ENCODE measurements at places on chromosomes 2 and 18. TPM values are rescaled to one million over a fixed set of nuclear protein-coding genes. Genes with fewer than 3 reads are reported as not detected.

Gene ADAM23
- 19.2 TPM for total RNA-seq

DNA sequence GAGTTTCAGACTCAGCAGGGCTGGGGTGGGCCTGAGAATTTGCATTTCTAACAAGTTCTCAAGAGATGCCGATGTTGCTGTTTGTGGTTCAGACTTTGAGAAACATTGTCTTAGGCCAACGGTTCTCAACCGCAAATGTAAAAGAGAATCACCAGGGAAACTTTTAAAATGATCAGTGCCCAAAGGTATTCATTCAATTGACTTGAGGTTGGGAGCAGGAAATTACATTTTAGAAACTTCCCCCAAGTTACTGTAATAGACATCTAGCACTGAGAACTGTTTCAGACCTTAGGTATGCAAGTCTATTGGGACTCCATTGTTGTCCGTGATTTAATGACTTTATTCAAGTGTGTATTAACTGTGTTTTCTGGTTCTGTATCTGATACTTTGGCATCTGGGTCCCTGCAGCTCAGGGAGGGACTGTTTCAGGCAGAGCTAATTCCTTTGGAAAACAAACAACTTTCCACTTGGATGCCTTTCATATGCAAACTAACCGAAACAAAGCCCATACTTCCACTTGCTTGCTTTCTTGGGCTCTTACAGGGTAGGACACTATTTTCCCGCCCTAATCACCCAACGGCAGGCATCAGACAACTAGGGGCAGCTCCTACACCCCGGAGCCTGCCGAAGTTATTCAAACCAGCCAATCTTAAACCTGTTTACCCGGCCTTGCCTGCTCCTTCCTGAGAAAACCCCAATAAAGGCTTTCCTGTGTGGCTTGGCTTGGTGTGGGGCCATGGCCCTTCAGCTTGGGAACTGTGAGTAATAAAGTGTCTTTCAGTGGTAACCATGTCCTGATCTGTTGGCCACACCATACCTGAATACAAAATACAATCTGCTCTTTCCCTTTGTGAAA lies 97.6 kb downstream of the POLE4 start:
- no peak for DNase-seq
- no peaks in the 10 kb centered on the region for H3K36me3 ChIP-seq
- H3K4me1 ChIP-seq: no peaks in the 10 kb centered on the region
- H3K27ac ChIP-seq: no peak overlapping the region
- H3K27me3 ChIP-seq: peaks cover 1% of the 10 kb centered on the region

DNA sequence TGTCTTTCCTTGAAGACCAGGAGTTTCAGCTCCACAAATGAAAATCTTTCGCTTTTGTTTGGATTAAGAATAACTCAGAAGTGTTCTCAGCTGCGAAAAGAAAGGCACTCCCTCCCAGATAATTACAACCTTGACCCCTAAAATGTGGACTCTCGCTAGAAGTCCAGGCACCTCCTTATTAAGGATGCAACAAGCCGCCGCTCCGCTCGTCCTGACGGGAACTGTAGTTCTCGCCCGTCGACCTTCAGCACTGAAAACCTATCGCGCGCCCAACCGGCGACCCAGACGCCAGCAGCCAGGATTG lies 559 bp downstream of the IMMT start:
- H3K36me3 ChIP-seq: peaks cover 2% of the 10 kb centered on the region
- DNase-seq: no peak
- H3K4me3 ChIP-seq: peak overlapping the region; percentile 82
- peaks cover 56% of the 10 kb centered on the region for H3K4me1 ChIP-seq

GRCh38 chr2:226953206-226953605 lies 117.4 kb downstream of the RHBDD1 start:
- DNase-seq: no peak
- peaks cover 3% of the 10 kb centered on the region for H3K36me3 ChIP-seq
- no peak overlapping the region for H3K4me3 ChIP-seq
- no peaks in the 10 kb centered on the region for H3K27me3 ChIP-seq
- H3K27ac ChIP-seq: no peak overlapping the region
- no peaks in the 10 kb centered on the region for H3K4me1 ChIP-seq

Gene SKA1
- total RNA-seq: 4.3 TPM

GRCh38 chr2:236498369-236498768 lies 71.3 kb upstream of the ACKR3 start:
- no peaks in the 10 kb centered on the region for H3K36me3 ChIP-seq
- H3K27ac ChIP-seq: no peak overlapping the region
- no peak overlapping the region for H3K4me3 ChIP-seq
- no peaks in the 10 kb centered on the region for H3K27me3 ChIP-seq

Gene MRPL30
- 20.7 TPM for total RNA-seq

- peaks cover 9% of the 10 kb centered on the region for H3K27me3 ChIP-seq
- H3K4me3 ChIP-seq: no peak overlapping the region
- H3K36me3 ChIP-seq: no peaks in the 10 kb centered on the region
- peaks cover 6% of the 10 kb centered on the region for H3K4me1 ChIP-seq
- no peak for DNase-seq
Measured at GRCh38 chr2:218186355-218186766, 19.6 kb upstream of the CXCR1 start.

GRCh38 chr2:152930501-152930900 lies 212.1 kb downstream of the ARL6IP6 start:
- no peak overlapping the region for H3K27ac ChIP-seq
- no peaks in the 10 kb centered on the region for H3K4me1 ChIP-seq
- no peak for DNase-seq
- no peaks in the 10 kb centered on the region for H3K36me3 ChIP-seq

Gene TBR1
- not detected for total RNA-seq

DNA sequence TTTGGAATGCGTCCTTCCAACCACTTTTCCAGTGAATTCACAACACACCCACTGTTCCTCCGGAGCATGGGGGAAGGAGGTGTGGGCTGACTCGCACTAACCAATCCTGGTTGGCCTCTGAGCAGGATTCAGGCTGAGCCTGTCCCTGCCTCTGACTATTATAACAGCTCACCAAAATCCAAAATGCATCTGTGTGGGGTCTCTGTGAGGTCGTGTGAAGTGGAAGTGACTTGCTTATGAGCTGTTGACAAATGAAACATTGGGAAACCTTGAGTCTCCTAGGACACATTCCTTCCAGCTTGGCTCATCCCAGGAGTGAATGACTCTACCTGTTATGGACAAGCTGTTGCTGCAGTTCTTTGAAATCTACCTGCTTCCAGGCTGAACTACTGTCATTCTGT lies 1.5 kb downstream of the CIDEA start:
- no peak overlapping the region for H3K4me3 ChIP-seq
- no peak overlapping the region for H3K27ac ChIP-seq
- H3K36me3 ChIP-seq: no peaks in the 10 kb centered on the region
- peaks cover 23% of the 10 kb centered on the region for H3K4me1 ChIP-seq
